ENCODE measurements at places on chromosomes 1 and 21.

DNA sequence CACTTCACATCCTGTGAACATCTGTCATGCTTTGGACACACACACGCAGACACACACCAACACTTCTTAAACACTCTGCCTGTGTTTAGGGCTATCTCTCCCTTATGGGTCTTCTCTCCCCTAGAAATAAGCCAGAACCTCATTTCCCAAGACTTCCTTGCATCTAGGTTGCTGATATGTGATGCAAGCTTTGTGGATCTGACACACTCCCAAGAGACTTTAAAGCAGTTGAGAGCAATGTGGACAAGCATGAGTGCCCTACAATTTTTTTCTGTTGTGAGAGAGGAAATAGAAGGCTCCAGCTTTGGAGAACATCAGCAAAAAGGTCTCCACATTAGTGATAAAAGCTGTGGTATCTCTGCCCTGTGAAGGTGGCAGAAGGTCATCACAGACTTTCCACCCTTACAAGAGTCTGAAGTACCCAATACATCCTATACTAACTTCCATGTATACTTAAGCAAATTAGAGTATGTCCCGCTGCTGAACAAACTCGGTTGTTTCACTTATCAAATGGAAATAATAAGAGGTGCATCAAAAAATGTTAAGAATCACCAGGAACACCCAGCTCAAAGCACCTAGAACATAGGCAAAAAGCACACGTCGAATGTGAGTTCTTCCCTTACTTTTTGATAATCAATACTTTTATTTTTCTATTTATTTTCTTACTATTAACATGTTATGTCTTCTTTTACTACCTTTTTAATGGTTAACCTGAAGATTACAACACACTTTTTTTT, 267.6 kb downstream of the SETD4 start:
- no peak for DNase-seq

DNA sequence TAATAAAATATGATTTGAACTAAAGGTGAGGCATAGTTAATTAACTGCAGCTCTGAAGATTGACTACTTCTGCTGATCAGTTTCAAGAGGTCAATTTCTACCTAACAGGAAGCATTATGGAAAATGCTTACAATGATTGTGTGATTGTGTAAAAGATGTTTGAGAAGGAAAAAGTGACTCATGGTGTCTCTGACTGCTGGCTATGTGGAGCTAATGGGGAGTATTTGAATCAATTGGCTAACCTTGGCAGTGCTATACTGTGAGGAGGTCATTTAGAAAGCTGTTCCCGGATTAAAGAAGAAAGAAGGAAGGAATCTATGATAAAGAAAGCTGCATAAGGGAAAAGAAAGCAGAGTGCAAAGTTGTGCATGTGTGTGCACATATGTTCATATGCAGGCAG, 376.5 kb downstream of the ADGRL2 start:
- peak; percentile 33 for DNase-seq

GRCh38 chr1:46523496-46524353, 27.7 kb downstream of the KNCN start:
- DNase-seq = no peak

- peak; percentile 42 for DNase-seq
Measured at GRCh38 chr1:173266841-173267240, 59.7 kb upstream of the TNFSF4 start.

DNA sequence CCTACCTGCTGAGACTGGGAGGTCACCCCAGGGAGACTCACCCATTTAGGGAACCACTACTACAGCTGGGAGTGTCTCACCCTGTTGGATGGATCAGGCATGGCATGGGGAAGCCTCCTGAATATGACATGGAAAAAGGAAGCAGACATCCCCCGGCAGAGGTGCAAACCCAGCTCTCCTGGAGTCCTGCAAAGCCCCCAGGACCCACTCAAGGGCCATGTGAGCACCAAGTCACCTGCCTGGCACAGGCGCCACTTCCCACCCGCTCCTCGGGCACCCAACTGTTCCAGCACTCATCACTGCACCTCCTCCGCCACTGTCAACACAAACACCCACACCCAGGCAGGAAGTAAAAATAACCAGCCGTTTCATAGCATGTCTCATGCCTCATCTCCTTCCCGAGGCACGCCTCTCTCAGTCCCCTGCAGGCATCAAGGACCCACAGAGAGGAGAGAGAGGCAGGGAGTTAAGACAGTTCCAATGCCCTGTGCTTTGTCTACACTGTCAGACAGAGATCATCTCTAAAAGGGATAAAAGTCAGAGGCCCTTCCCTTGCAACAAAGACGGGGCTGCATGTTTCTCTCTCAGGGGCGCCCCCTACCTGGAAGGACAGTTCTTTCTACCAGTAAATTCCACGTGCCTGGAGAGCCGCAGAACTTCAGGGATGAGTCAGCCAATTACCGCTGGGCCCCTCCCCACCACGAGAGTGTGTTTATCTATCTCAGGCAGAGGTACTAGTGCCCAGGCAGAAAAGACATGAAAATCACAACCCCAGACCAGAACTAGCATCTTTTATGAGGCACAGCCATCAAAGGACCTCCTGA, 150.1 kb upstream of the SOD1 start:
- peak; percentile 51 for DNase-seq

- no peak for DNase-seq
Measured at GRCh38 chr1:52168373-52169080, 26.6 kb downstream of the ZFYVE9 start.

DNA sequence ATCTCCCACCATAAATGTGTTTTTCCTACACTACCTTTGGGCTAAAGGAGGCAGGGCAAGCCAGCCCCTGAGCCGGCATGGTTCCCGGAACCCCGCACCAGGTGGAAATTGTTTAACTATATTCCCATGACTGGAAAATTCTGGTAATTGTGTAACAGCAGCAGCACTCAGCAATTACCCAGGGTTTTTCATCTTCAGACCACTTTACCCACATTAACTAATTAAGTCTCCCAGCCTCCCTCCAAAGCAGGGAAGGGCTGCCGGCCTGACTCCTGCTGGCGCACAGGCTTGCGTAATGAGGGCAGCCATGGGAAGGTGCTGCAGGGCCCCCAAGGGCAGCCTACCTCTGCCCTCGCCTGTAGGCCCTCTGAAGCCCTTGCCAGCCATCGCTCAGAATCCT, 140.7 kb upstream of the VAMP3 start:
- no peak for DNase-seq

DNA sequence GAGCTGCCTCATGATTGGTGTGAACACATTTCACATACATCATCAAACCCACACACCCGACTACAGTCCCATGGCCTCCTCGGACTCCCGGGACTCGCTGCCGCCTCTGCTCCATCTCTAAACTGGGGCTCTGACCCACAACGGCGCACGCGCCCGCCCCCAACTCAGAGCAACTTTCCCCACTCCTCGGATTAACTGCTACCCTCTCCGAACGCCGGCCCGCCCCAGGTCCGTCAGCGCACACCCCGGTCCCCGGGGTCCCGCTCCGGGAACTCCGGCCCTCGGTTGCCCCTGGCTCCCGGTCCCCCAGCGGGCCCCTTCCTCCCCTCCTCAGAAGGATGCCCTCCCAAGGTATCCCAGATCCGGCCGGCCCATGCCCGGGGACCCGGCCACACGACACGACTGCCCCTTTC, 740 bp downstream of the DSTYK start:
- no peak for DNase-seq

Data from fibroblast of skin of right biceps (primary cell).